ENCODE measurements at places on chromosomes 2 and 18. TPM values are rescaled to one million over a fixed set of nuclear protein-coding genes. Genes with fewer than 3 reads are reported as not detected.
A peak's percentile ranks its signal among the peaks of the same experiment; 100 is the strongest.

- no peaks in the 10 kb centered on the region for H3K4me1 ChIP-seq
- H3K36me3 ChIP-seq, result no peaks in the 10 kb centered on the region
- no peaks in the 10 kb centered on the region for H3K27me3 ChIP-seq
- no peak overlapping the region for H3K4me3 ChIP-seq
- no peak overlapping the region for H3K27ac ChIP-seq
Measured at GRCh38 chr2:124402274-124402673, 377.2 kb downstream of the CNTNAP5 start.

Gene DSG1
- total RNA-seq, result not detected

GRCh38 chr2:234099266-234099665 lies 48.8 kb downstream of the SPP2 start:
- no peaks in the 10 kb centered on the region for H3K36me3 ChIP-seq
- no peak overlapping the region for H3K4me3 ChIP-seq
- no peaks in the 10 kb centered on the region for H3K27me3 ChIP-seq
- H3K4me1 ChIP-seq, result no peaks in the 10 kb centered on the region
- no peak for DNase-seq
- no peak overlapping the region for H3K27ac ChIP-seq

Gene CAPN14
- 0.23 TPM for total RNA-seq

- no peak overlapping the region for H3K4me3 ChIP-seq
- peaks cover 3% of the 10 kb centered on the region for H3K36me3 ChIP-seq
- H3K4me1 ChIP-seq, result peaks cover 6% of the 10 kb centered on the region
- DNase-seq, result no peak
- no peak overlapping the region for H3K27ac ChIP-seq
Measured at GRCh38 chr18:48637081-48637990, 98.5 kb downstream of the CTIF start.

DNA sequence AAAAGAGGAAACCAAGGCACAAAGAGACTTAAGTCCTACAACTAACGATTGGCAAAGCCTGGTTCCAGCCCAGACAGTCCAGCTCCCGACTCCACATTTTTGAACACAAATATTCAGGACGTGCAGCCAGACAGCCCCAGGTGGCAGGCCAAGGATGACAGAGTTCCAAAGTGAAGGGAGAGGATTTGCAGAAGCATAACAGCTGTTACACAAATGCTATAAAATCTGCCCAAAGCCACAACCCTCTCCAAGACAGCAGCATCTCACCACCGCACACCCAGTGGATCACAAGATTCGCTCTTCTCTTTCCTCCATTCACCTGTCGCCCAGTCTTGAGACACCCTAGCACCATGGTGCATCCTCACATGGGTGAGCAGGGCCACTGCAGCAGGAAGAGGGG lies 227.1 kb upstream of the ID2 start:
- no peak overlapping the region for H3K27ac ChIP-seq
- no peaks in the 10 kb centered on the region for H3K4me1 ChIP-seq
- H3K36me3 ChIP-seq, result no peaks in the 10 kb centered on the region
- no peak overlapping the region for H3K4me3 ChIP-seq

DNA sequence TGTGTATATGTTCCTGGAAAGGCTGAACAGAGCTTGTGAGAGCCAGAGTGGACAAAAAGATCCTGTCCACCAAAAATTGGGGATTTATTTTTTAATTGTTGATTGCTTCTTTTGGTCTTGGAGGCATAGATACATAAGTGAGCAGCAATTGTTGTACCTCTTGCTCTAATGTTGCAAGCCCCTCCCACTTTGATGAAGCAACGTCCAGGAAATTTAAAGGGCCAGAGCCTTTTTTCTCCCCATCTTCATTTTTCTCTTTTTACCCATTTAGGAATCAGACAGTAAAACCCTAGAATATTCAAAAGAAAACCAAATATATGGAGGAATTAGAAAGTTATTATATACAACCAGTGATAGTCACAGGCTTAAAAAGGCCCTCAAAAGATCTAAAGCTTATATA lies 871.8 kb upstream of the NRXN1 start:
- no peak overlapping the region for H3K27ac ChIP-seq
- no peaks in the 10 kb centered on the region for H3K27me3 ChIP-seq
- no peaks in the 10 kb centered on the region for H3K4me1 ChIP-seq
- H3K36me3 ChIP-seq, result no peaks in the 10 kb centered on the region

Gene CEBPZOS
- total RNA-seq, result 36.3 TPM

DNA sequence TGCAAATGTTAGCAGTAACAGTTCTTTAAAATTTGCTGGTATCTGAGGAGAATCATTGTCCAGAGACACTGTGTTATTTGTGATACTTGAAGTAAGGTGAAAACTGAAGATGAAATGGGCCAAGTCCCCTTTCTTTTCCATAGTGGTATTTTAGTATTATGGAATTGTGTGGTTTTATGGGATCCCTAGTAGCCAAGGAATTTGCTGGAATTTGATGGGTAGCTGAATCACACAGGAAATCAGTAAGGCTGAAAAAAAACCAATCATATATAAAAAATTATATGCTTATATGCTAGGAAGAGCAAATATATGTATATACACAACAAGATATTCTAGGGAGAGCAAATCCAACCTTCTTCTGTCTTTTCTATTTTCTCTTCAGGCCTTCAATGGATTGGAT lies 54.2 kb upstream of the TACR1 start:
- H3K4me1 ChIP-seq, result no peaks in the 10 kb centered on the region
- H3K36me3 ChIP-seq, result no peaks in the 10 kb centered on the region
- DNase-seq, result no peak
- no peak overlapping the region for H3K4me3 ChIP-seq
- no peak overlapping the region for H3K27ac ChIP-seq

DNA sequence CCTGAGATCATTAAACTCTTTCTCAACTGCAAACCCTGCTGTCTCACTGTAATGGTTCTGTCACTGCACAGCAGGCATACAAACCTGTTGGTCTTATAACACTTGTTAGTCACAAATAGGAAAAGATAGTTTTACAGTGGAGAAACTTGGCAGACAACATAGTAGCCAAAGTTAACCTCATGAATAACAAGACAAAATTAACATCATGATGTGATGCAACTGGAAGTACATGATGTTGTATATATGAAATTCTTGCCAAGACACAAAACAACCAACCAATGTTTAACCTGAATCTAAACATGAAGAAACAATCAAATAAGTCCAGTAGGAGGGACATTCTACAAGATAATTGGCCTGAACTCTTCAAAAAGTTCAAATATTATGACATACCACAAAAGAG lies 189.3 kb downstream of the RNF152 start:
- no peaks in the 10 kb centered on the region for H3K36me3 ChIP-seq
- H3K4me1 ChIP-seq, result peaks cover 18% of the 10 kb centered on the region
- no peak for DNase-seq
- no peak overlapping the region for H3K27ac ChIP-seq

DNA sequence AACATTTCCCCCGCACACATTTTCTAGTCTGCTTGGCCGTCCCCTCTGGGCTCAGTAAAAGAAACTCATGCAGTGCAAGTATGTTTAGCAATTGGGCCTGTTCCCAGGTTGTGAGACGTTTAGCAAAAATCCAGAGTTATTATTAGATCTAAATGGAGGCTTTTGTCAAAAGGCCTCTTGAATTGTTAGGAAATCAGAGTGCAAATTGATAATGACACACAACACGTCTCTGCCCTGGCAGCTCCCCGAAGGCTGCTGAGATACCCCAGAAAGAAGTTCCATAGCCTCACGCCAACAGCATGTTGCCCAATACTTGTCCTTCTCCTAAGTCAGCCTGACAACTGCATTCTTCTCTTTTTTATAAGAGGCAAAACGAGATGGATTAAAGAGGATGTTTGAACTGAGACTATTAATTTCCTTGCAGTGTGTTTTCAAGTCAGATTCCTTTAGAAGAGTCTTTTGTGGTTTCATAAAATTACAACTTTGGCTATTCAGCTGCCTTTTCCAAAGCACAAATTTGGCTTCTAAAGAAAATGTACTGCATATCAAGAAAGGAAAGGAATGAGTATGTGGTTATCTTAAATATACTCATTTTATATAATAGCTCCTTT lies 202.2 kb downstream of the TRIB2 start:
- H3K4me3 ChIP-seq, result no peak overlapping the region
- H3K36me3 ChIP-seq, result no peaks in the 10 kb centered on the region
- H3K27me3 ChIP-seq, result no peaks in the 10 kb centered on the region
- H3K27ac ChIP-seq, result no peak overlapping the region

DNA sequence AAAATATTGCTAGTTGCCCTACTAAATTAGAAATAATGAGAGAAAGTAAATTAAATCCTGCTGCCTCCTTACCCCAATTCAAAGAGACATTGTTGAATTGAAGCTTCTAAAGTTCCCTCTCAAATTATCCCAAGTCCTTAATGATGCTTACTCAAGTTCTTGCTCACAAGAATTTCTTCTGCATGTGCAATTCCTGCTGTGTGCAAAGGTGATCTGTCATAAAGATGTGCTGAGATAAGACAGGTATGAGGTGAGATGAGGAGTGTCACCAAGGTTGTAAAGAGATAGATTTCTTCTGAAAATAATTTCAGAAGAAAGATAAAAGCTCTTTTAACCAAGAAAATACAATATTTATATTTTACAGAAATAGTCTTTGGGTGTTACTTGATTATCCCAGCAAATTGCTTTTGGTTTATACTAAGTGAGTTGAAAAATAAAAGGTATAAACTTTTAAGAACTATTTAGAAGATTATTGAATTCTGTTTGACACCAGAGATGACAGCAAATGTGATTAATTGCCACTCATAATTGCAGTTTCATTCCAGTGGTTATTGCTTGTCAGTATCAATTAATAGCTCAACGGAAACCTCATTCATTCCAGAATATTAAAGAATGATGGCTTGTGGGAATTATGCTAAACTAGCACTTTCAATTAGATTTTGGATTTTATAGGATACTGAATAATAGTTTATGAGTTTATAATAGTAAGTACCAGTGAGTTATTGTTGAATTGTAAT lies 674.3 kb downstream of the STK39 start:
- DNase-seq, result no peak
- H3K4me3 ChIP-seq, result no peak overlapping the region

GRCh38 chr2:50535971-50536759 lies 495.8 kb downstream of the NRXN1 start:
- no peaks in the 10 kb centered on the region for H3K36me3 ChIP-seq
- H3K27me3 ChIP-seq, result no peaks in the 10 kb centered on the region
- no peak for DNase-seq
- no peak overlapping the region for H3K4me3 ChIP-seq
- no peaks in the 10 kb centered on the region for H3K4me1 ChIP-seq
- no peak overlapping the region for H3K27ac ChIP-seq

Gene METTL5
- total RNA-seq, result 52.0 TPM

GRCh38 chr2:85601771-85602475 lies 575 bp downstream of the TMEM150A start:
- no peak overlapping the region for H3K27ac ChIP-seq
- H3K27me3 ChIP-seq, result no peaks in the 10 kb centered on the region
- peaks cover 24% of the 10 kb centered on the region for H3K4me1 ChIP-seq
- H3K36me3 ChIP-seq, result no peaks in the 10 kb centered on the region
- no peak for DNase-seq

DNA sequence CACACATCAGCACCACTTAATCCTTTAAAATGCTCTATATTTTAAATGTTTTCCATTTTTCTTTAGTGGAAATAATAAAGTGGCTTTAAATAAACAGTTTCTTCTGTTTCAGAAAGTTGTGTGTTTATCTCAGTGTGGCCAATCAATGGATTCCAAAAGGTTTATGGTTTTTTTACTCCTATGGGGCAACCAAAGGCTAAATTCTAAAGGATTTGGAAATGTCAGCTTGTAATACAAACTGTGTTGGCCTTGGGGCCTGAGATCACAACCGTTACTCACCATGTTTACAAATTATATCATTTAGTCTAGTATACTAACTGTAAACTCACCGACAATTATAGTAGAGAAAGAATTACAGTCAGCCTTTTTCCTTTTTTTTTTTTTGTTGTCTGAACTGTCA lies 827.2 kb downstream of the EPHA4 start:
- no peaks in the 10 kb centered on the region for H3K36me3 ChIP-seq
- no peaks in the 10 kb centered on the region for H3K4me1 ChIP-seq
- H3K27ac ChIP-seq, result no peak overlapping the region
- H3K27me3 ChIP-seq, result no peaks in the 10 kb centered on the region
- DNase-seq, result no peak

Gene ANKAR
- 4.3 TPM for total RNA-seq

DNA sequence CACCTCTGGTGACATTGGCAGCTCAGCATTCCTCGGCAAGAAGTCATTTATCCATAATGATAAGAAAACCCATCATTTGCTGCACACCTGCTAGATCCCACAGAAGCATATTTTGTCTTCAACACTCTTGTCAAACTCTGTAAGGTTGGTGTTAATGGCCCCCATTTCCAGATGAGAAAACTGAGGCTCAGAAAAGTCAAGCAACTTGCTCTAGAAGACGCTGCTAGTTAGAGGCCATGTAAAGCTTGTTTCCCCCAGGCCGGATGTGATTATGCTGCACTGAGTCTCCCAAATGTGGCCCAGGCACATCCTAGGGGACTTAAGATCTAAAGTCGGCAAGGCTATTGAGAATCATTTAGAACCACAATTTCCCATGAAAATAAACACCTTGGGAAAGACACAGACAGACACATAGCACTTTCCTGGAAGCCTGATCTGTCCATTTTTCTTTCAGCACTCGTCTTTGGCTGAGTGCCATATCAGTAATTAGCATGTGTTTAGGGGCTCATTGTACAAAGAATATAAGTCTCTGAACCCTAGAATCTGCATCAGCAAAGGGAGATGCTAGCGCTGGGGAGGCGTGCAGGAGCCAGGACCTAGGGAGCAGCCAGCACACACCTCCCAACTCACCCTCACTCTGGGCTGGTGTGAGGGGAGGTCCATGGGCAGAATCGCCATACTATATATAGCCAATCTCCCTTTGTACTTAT lies 39.3 kb downstream of the C1QL2 start:
- no peaks in the 10 kb centered on the region for H3K36me3 ChIP-seq
- no peak overlapping the region for H3K27ac ChIP-seq
- H3K27me3 ChIP-seq, result no peaks in the 10 kb centered on the region
- DNase-seq, result no peak
- no peaks in the 10 kb centered on the region for H3K4me1 ChIP-seq

Gene TLX2
- not detected for total RNA-seq

GRCh38 chr2:176508984-176509740 lies 239.9 kb downstream of the MTX2 start:
- H3K27me3 ChIP-seq, result no peaks in the 10 kb centered on the region
- DNase-seq, result no peak
- no peaks in the 10 kb centered on the region for H3K36me3 ChIP-seq
- no peak overlapping the region for H3K4me3 ChIP-seq
- no peaks in the 10 kb centered on the region for H3K4me1 ChIP-seq
- no peak overlapping the region for H3K27ac ChIP-seq

GRCh38 chr2:54839461-54840255 lies 116.2 kb downstream of the EML6 start:
- no peak for DNase-seq
- H3K27ac ChIP-seq, result no peak overlapping the region
- H3K36me3 ChIP-seq, result no peaks in the 10 kb centered on the region
- H3K27me3 ChIP-seq, result no peaks in the 10 kb centered on the region
- no peak overlapping the region for H3K4me3 ChIP-seq

DNA sequence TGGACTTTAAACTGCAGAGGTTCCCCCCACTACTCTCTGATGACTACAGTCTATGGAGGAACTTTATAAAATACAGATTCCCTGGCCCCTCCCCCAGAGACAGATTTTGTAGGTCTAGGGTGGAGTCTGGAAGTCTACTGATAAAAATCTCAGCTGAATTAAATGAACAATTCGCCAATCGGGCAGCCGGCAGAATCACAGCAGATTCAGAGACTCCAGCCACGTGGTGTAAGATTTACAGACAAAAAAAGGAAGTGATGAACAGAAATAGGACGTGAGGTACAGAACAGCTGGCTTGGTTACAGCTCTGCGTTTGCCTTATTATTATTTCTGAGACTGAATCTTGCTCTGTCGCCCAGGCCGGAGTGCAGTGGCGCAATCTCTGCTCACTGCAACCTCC lies 21.4 kb upstream of the MTA3 start:
- no peaks in the 10 kb centered on the region for H3K4me1 ChIP-seq
- no peaks in the 10 kb centered on the region for H3K27me3 ChIP-seq
- H3K4me3 ChIP-seq, result no peak overlapping the region
- no peak overlapping the region for H3K27ac ChIP-seq
- DNase-seq, result peak; percentile 17
- no peaks in the 10 kb centered on the region for H3K36me3 ChIP-seq

Gene CD207
- not detected for total RNA-seq

All from endothelial cell of umbilical vein (primary cell).